ENCODE measurements at places on chromosomes 3 and 15. TPM values are rescaled to one million over a fixed set of nuclear protein-coding genes. Genes with fewer than 3 reads are reported as not detected.

Gene GCNT3
- total RNA-seq, result not detected

Gene SLC51B
- not detected for total RNA-seq

Gene CLRN1
- total RNA-seq, result not detected

Gene AZI2
- 132 TPM for total RNA-seq

Gene STT3B
- total RNA-seq, result 57.6 TPM

Gene LRTM1
- not detected for total RNA-seq

Measured in subcutaneous adipose tissue (tissue), 4 donors.